Fibroblast of the aortic adventitia (primary cell): ENCODE measurements at places on chromosomes 13 and 19. TPM values are rescaled to one million over a fixed set of nuclear protein-coding genes. Genes with fewer than 3 reads are reported as not detected.

DNA sequence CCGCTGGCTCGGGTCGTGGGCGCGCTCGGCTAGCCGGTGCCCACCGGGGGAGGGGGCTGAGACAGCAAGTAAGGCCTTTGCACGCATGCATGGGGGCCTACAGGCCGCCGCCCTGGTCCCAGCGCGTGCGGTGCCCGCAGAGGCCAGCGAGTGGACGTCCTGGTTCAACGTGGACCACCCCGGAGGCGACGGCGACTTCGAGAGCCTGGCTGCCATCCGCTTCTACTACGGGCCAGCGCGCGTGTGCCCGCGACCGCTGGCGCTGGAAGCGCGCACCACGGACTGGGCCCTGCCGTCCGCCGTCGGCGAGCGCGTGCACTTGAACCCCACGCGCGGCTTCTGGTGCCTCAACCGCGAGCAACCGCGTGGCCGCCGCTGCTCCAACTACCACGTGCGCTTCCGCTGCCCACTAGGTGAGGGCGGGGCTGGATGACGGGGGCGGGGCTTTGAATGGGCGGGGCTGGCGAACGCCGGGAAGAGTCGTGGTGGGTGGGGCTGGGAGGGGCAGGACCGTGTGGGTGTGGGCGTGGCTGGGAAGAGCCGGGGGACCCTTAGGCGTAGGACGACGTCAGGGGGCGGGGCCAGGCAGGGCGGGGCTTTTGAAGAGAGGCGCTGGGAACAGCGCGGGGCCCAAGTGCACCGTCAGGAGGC lies 2.1 kb downstream of the CILP2 start:
- no peak for DNase-seq

CDX2 gene
- total RNA-seq: not detected in 2 replicates

GRCh38 chr19:6743714-6744380 lies 4.4 kb downstream of the TRIP10 start:
- DNase-seq: no peak

DNA sequence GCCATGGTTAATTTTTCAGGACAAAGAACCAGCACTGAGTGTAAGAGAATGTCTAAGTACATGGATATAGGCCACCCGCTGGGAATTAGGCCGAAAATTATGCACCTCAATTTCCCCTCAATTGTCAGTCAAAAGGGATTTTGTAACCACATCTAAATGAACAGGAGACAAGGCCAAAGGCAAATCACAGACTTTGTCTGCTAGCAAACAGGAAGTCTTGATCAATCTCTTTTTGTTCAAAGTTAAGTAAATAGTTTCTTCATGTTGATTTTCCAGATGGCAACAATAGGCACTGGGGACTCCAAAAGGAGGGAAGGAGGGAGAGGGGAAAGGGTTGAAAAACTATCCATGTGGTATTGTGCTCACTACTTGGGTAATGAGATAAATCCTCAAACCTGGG lies 276.0 kb downstream of the COG6 start:
- no peak for DNase-seq

DNA sequence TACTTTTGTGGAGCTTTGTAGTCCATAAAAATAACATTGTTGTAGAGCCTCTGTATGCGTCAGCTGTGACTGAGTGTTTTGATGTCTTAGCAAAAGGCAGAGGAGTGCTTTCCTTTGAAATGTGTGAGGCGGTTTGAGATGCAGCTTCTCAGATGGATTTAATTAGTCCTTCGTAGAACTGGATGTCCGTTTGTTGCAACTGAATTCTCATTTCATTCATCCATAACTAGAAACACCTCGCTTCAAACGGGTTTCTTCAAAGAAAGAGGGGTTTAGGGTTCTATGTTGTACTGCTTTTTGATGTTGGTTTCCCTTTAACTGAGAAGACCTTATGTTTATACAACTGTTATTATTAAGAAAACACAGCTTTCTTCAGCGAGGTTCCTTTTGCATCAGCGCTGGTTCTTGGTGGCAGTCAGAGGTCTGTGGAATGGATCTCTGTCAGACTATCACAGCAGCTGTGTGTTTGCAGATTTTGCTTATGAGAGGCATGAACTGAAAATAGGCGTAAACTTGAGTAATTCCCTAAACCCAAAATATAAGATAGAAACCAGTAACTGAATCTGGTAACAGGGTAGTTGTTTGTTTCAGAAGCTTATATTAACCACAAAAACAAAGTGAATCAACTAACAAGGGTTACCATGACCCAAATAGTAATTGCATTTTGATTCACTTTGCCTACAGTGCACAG lies 194.4 kb downstream of the GGACT start:
- DNase-seq: peak; percentile 74

GRCh38 chr13:81406639-81407292 lies 1065.8 kb upstream of the SPRY2 start:
- no peak for DNase-seq

SWSAP1 gene
- total RNA-seq: 0.41 and 0.45 TPM in 2 replicates

DNA sequence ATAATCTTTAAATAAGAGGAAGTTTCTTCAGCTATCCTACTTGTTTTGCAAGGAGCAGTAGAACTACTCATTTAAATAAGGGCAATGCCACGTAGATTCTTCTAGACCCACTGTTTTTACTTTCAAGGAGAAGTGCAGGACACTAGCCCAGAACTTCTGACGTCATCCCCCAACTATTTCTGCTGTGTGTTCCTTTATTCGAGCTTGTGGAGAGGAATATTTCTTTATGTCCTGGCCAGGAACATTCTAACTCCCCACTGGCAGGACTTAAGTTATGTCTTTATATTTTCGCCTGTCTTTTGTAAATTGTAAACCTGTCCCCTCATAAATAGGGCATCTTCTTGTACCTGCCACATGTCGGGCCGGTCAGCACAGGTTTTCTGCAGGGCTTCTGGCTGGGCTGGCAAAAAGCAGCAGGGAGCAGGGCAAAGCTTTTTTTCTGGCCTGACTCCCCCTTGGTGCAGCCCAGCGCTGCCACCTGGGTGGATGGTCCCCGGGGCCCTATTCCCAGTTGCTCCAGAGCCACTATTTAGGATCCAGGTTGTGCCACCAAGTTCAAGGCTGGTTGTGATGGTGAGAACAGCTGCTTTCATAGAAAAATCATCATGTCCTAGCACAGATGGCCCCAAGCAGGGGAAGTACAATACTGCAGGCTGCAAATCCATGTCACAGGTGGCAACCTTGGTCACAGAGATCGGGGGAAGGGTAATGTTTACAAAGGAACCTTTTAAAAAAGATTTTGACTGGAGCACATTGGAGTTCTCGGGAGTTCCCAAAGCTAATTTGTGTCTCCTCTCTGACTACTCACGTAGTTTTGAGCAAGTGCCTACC lies 1.8 kb downstream of the MBNL2 start:
- DNase-seq: peak; percentile 97

FBXL12 gene
- total RNA-seq: 14.4 and 27.8 TPM in 2 replicates

DNA sequence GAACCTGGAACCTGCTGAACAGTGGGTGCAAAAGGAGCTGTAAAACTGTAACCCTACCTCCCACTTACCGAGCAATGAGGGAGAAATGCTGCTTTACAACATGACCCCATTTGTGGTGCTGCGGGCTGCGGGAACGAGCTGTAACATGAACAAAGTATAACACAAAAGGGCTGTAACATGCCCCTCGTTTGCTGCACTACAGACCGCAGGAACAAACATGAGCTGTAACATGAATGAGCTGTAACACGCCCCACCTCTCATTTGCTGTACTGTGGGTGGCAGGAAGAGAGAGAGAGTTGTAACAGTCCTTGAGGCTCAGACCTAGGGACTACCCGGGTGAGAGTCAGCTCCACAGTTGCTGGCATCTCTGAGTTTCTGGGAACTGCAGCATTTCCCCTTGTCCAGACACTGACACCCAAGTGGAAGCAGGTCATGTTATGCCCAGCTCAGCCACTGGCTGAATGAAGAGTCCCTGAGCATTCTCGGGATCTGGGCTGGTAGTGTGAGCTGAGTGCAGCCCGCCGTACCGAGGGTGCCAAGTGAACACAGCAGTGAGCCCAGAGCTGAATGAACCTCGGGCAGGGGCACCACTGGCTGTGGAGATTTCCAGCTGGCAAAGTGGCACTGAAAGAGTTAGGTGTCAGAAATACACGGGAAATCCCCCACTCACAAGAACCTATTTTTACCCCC lies 1385.3 kb upstream of the SPRY2 start:
- DNase-seq: no peak

GRCh38 chr19:17565611-17566010 lies 10.2 kb downstream of the COLGALT1 start:
- DNase-seq: no peak

GRCh38 chr13:65593298-65593874 lies 1636.8 kb downstream of the PCDH9 start:
- DNase-seq: no peak

GRCh38 chr13:47019977-47020376 lies 123.1 kb upstream of the HTR2A start:
- no peak for DNase-seq

CADM4 gene
- total RNA-seq: 0.27 and 1.1 TPM in 2 replicates

DNA sequence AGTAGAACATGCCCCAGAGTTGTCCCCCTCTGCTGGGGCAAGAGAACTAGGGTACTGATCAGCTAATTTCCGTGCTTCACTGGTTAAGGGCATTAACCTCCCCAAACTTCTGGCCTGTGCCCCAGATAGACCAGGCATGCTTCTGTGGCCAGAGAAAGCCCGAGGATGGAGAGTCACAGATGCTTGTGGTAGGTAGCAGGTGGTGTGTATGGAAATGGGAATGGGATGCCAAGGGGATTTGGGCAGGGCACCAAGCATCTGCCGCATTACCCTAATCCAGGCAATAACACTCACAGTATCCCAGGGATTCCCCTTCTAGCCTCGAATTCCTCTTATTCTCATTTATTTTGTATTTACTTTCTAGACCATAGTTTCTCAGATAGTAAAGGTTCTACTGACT lies 124.8 kb upstream of the KLF12 start:
- DNase-seq: no peak

GRCh38 chr19:14661372-14661924 lies 13.2 kb downstream of the ADGRE3 start:
- DNase-seq: no peak

GRCh38 chr13:112435973-112436372 lies 59.8 kb downstream of the SPACA7 start:
- DNase-seq: no peak

NACC1 gene
- 11.5 and 51.2 TPM in 2 replicates for total RNA-seq

ZNF382 gene
- 4.6 and 17.7 TPM in 2 replicates for total RNA-seq

- DNase-seq: no peak
These were observed 228.7 kb downstream of the LACC1 start for GRCh38 chr13:44108331-44108858.

TMEM238 gene
- not detected in 2 replicates for total RNA-seq

GRCh38 chr19:45340232-45340898 lies at the start of gene KLC3:
Gene KLC3, plus strand, starts transcription at chr19:45340750. Its CDS starts 4,792 bp downstream, at chr19:45345542.
- DNase-seq: no peak

SULT2A1 gene
- total RNA-seq: not detected in 2 replicates

DNA sequence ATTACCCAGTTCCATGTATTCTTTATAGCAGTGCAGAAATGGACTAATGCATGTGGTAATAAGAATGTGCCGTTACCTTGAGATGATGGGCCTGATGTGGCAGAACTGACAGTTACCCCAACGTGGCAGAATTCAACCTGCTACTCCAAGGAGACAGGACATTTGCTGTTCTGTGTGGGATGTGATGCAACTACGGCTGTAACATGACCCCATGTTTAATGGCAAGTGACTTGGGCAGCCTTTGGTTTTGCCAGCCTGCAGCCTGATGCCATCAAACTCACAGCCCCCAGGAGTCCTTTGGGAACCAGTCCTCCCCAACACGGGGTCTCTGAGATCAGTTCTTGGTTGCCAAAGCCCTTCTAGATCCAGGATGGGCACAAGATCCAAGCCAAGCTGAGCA lies 107.3 kb downstream of the ZNF557 start:
- no peak for DNase-seq

ZGLP1 gene
- 0.16 and 0.63 TPM in 2 replicates for total RNA-seq

DNA sequence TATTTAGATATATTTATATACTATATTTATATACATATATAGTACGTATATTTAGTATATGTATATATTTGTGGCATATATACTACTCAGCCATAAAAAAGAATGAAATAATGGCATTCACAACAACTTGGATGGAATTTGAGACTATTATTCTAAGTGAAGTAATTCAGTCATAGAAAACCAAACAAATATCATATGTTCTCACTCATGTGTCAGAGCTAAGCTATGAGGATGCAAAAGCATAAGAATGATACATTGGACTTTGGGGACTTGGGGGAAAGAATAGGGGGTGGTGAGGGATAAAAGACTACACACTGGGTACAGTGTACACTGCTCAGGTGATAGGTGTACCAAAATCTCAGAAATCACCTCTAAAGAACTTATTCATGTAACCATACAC lies 1015.7 kb downstream of the EFNB2 start:
- DNase-seq: no peak

GRCh38 chr13:112078879-112079531 lies 12.1 kb downstream of the SOX1 start:
- DNase-seq: no peak

DNA sequence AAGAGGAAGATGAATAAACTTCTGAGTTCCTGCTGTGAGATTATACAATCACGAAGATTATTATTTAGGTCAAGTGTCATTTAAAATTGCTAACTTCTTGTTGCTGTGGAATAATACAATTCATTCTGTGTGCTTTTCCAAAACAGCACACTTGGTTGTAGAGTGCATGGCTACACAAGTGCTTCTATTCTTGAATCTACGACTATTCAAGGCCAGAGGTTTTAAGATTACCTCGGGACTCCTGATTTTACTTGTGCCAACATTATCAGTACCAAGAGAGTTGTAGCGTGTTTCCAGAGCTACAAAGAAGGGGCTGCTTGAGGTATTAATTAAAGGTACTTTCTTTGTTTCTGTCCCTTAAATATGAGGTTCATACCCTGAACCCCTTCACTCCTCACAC lies 234.0 kb upstream of the PCDH9 start:
- no peak for DNase-seq

GRCh38 chr19:33767898-33768413 lies 28.7 kb upstream of the KCTD15 start:
- DNase-seq: peak; percentile 10

DNA sequence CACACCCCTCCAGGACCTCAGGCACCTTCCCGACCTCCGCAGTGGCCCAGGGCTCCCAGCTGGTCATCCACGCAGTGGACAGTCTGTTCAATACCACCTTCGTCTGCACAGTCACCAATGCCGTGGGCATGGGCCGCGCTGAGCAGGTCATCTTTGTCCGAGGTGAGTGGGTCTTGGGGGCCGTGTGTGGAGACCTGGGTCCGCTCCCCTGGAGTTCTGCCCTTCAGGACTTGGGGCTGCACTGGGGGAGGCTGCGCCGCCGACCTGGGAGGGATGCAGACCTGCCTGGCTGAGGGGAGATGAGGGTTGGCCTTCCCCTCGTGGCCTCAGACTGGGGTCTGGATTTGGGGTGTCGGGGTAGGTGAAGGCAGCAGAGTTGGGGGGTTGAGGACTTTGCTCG lies 16.7 kb upstream of the TOMM40 start:
- no peak for DNase-seq

DNA sequence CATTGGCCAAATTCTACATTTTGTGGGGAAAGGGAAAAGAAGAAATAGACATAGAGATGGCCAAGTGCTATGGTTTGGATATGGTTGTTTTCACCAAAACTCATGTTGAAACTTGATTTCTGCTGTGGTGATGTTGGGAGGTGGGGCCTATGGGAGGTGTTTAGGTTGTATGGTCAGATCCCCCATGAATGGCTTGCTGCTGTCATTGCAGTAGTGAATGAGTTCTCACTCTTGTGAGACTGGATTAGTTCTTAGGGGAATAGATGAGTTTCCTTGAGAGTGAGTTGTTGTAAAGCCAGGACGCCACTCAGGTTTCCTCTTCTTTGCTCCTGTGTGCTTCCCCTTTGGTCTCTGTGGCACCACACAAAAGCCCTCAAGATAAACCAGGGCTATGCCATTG lies 242.6 kb upstream of the RFC3 start:
- no peak for DNase-seq

- no peak for DNase-seq
These were observed 68.5 kb downstream of the TEX29 start for GRCh38 chr13:111388851-111389500.

- peak; percentile 33 for DNase-seq
These were observed 61.6 kb downstream of the ALOX5AP start for GRCh38 chr13:30796631-30797601.

RYR1 gene
- total RNA-seq: under 0.01 TPM in 1 of 2 replicates, not detected in the other

SMIM17 gene
- total RNA-seq: 0.65 TPM in 1 of 2 replicates, not detected in the other
